ENCODE measurements at places on chromosomes 5 and 9.

DNA sequence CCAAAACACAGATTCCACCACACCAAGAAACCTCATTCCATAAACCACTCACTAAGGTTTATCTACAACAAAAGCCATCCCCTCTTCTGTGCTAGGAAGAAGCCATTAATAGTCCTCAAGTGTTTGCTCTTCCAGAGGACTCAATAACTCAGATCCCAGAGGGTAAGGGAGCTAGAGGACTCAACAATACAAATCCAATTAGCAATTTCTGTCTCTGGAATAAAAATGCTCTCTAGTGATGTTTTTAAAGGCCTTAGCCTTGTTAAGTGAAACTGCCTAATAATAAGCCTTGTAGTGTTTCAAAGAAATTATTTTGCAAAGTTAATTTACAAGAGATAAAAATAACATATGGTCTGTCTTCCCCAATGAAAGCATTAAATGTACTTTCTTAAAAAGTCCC is 942.4 kb downstream of the CDH12 start:
- DNase-seq = no peak

- peak; percentile 61 for DNase-seq
Observed at GRCh38 chr5:104189909-104190308, 627.3 kb upstream of the NUDT12 start.

DNA sequence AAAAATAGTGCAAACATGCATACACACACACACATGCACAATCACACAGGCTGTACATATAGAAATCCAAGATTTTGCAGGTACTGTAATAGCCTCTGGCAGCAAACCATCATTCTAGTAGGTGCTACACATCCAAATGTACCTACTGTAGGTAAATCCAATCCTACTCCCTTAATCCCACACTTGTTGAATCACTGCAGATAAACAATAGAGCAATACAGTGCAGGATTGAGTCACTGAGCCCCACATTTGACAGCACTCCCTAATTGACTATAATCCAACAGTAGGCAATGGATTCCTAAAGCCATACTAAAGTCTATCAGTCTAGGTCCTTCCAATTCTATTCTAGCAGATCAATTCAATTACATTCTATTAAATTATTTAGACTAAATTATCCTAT is 1640.5 kb upstream of the CDH9 start:
- DNase-seq = no peak

- peak; percentile 37 for DNase-seq
Observed at GRCh38 chr9:133855802-133856521, 117.8 kb upstream of the SARDH start.

DNA sequence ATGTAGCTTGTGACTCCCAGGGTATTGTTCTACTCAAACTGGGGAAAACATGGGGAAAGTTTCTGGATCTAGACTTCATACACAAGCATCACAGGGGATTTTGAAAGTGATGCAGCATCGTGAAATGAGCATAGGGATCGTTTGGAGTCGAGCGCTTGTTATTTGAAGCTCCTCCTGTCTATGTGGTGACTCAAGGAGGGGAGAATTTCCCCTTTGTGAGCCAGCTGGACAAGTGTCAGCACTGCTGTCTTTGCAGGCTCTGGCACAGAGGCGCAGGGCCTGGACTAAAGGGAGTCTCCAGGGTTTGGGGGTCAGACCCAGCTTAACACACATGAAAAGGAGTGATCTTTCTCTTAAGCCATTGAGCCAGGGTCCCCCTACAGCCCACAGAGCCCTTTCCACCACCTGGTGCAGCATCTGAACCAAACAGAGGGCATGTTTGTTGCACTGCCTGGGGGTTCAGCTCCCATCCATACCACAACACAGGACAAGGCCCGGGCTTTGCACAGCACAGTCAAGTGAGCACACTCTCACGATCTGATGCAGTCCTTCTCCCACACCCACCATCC is 51.0 kb downstream of the IRF1 start:
- peak; percentile 94 for DNase-seq

GRCh38 chr9:9499546-9499945 is 1113.3 kb downstream of the PTPRD start:
- no peak for DNase-seq

- no peak for DNase-seq
Observed at GRCh38 chr5:6831678-6832671, 118.7 kb downstream of the TENT4A start.

GRCh38 chr5:151406322-151406947 is 41.0 kb upstream of the SLC36A1 start:
- no peak for DNase-seq

DNA sequence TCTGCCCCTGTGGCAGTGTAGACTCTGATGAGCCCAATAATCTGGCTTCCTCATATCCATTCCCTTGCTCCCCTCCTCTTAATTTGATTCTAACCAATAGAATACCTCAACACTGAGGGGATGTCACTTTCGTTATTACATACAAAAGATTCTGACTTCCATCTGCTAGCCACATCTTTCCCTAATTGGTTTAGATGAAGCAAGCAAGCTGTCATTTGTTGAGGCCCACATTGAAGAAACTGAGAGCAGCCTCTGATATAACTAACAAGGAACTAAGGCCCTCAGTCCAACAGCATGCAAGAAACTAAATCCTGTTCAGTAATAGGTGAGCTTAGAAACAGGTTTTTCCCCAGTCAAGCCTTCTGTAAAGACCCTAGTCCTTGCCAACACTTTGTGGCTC is 5.8 kb downstream of the ADAMTS6 start:
- DNase-seq = no peak

DNA sequence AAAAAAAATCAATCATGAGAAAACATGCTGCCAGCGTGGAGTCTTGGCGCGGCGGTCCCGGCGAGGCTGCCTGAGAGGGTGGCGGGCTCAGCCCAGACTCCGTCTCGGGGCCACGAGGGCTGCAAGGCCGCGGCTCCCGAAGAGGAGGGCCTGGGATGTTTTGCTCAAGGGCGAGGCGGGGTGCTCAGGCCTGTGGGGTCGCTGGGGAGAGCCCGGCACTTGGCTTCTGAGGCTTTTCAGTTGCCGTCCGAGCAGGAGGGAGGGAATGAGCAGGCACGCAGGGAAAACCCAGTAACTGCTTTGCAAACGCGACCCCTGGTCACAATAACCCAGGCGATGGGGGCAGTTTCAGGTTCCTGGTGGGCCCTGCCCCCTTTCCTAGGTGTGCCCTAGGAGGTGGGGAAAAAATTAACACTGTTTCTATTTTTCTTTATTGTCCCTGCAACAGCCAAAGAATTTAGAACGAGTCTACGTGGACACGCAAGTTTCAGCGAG is 3.2 kb upstream of the IRX2 start:
- peak; percentile 13 for DNase-seq

- peak; percentile 32 for DNase-seq
Observed at GRCh38 chr9:108239696-108240321, 616.0 kb downstream of the ACTL7B start.

DNA sequence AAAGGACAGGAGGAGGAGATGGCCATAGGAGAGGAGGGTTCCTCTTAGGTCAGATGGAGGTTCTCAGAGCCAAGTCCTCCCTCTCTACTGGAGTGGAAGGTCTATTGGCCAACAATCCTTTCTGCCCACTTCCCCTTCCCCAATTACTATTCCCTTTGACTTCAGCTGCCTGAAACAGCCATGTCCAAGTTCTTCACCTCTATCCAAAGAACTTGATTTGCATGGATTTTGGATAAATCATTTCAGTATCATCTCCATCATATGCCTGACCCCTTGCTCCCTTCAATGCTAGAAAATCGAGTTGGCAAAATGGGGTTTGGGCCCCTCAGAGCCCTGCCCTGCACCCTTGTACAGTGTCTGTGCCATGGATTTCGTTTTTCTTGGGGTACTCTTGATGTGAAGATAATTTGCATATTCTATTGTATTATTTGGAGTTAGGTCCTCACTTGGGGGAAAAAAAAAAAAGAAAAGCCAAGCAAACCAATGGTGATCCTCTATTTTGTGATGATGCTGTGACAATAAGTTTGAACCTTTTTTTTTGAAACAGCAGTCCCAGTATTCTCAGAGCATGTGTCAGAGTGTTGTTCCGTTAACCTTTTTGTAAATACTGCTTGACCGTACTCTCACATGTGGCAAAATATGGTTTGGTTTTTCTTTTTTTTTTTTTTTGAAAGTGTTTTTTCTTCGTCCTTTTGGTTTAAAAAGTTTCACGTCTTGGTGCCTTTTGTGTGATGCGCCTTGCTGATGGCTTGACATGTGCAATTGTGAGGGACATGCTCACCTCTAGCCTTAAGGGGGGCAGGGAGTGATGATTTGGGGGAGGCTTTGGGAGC is 3.1 kb downstream of the EGR1 start:
- peak; percentile 9 for DNase-seq

- peak; percentile 31 for DNase-seq
Observed at GRCh38 chr5:39513236-39513635, 88.5 kb upstream of the DAB2 start.

DNA sequence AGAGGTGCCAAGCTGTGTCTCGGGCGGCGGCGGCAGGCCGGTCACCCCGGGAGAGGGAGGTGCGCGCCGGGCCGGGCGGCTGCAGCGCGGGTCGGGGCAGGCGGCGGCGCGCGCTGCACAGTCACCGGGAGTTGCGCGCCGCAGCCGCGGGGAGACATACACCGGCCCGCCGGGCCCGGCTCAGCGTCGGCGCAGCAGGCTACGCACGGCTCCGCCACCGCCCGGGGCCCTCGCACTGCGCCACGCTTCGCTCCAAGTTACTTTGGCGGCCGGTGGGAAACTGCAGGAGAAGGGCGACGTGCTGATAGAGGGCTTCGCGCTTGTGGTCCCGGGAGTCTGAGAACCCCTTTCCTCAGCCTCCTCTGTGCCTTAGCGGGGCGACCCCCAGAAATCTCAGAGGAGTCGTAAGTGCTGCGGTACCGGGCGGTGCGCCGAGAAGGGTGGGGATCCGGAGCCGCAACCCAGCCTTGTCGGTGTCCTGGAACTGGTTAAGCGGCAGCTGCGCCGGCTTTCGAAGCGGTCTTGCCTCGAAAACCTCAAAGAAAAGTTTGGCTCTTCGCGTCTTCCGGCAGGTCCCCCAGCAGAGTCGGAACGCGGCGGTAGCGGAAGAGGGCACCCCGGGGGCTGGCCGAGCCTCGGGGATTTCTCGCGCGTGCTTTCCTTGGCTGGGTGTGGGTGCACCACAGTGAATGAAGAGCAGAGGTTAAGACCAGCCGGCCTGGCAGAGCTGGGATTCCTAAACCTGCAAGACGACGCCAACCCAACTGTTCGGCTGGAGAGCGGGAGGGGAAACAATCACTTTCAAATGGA is at the start of gene EFNA5:
Gene EFNA5, minus strand, starts transcription at position 6 of the 810 bp plus-strand sequence.
- DNase-seq = peak; percentile 34
